KBM-7 (cell line): ENCODE measurements at places on chromosomes 3 and 15.
A peak's percentile ranks its signal among the peaks of the same experiment; 100 is the strongest.

DNA sequence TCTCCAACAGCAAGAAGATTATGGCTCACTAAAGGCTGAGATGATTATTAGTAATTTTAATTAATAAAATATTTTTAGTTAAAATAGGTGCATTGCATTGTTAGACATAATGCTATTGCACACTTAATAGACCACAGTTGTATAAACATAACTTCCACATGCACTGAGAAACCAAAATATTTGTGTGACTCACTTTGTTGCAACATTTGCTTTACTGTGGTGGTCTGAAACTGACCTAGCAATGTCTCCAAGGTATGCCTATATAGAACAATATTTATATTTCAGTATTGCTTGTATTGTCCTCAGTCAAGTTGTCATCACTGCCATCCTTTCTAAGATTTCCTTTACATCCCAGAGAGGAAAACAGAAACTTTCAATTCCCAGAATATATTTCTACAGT is 1215.2 kb downstream of the SI start:
- DNase-seq, result no peak

DNA sequence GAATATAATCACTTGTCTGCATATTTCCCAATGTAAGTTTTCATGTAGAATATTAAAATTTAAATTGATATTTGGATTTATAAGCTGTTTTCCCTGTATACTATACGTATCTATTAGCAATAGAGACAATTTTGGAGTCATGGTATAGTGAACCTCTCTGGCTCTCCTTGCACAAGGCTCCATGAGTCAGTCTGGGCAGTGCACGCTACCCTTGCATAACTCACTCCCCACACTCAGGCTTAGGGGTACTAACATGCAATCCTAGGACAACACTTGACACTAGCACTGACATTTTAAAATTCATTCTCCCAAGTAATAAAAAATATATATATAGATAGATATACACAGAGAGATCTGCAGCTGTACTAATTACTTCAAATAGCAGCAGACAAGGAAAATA is 39.2 kb downstream of the SLC24A1 start:
- no peak for DNase-seq

DNA sequence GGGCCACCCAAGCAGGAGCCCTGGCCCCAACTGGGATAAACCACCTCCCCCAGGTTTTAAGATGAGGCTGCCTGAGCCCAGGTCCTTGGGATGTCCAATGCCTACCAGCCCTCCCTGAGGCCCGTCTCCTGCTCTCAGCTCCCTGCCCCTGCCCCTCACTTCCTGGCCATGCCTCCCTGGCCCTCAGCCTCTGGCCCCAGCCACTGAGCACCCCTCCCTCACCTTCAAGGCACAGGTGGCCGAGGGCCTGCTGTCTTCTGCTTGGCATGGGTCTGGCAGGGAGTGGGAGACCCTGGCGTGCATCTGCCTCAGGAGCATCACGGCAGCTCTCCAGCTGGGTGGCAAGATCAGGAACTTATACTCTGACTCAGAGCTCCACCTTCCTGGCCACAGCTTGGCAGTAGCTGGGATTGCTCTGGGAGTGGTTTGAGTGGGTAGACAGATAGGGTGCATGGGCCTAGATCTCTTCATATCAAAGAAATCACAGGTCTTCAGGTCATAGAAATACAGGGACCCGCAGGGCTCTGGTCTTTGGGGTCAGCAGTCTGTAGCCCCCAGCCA is at the start of gene PLA2G4E:
PLA2G4E (minus strand) TSS at position 330 of the 561 bp plus-strand sequence; CDS start at position 318, 12 bp downstream.
- DNase-seq, result no peak

- DNase-seq, result peak; percentile 94
Measured at GRCh38 chr3:66038726-66039589, at the start of gene MAGI1. TSS of gene MAGI1 (minus strand) at chr3:66038918. CDS start at chr3:66038308, 610 bp downstream.

GRCh38 chr3:31530039-31530959 is 2.4 kb upstream of the STT3B start:
- no peak for DNase-seq

- DNase-seq, result no peak
Measured at GRCh38 chr3:161349529-161350312, 21.6 kb downstream of the SPTSSB start.

- DNase-seq, result no peak
Measured at GRCh38 chr3:105730801-105731354, 137.9 kb downstream of the CBLB start.

GRCh38 chr3:69671082-69671952 is 67.9 kb upstream of the MITF start:
- peak; percentile 73 for DNase-seq

GRCh38 chr15:52334491-52335160 is 39.0 kb upstream of the MYO5C start:
- DNase-seq, result no peak

- DNase-seq, result no peak
Measured at GRCh38 chr3:47895241-47895640, 92.3 kb downstream of the DHX30 start.

DNA sequence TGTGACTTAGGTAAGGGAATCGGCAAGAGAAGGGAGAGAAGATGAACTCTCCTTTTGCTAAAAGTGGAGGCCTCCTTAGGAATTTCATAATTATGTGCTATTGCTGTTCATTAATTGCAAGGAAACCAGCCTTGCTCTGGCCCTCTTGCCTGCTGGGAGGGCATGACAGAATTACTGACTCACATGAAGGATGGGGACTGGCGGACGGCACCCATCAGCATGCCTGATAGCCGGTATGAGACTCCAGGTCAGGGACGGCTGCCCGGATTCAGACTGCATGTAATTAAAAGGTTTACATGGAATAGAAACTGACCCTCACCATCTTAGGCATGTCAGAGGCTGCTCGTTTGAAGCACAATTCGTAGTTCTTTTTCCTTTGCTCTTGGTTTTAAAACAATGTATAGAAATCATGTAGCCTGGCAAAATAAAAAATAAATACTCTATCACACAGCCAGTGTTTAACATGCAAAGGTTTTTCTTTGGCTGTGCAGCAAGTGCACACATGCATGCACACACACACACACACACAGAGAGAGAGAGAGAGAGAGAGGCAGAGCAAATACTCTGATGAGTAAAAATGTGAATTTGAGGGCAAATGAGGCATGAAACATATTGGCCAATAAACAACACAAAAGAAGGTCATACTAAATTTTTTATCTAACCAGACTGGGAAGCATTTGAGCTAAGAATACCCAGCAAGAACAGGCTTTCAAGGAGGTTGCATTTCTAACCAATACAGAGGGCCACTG is 82.7 kb downstream of the FOXB1 start:
- DNase-seq, result no peak

GRCh38 chr15:74828835-74829234 is 2.4 kb downstream of the CPLX3 start:
- DNase-seq, result no peak

DNA sequence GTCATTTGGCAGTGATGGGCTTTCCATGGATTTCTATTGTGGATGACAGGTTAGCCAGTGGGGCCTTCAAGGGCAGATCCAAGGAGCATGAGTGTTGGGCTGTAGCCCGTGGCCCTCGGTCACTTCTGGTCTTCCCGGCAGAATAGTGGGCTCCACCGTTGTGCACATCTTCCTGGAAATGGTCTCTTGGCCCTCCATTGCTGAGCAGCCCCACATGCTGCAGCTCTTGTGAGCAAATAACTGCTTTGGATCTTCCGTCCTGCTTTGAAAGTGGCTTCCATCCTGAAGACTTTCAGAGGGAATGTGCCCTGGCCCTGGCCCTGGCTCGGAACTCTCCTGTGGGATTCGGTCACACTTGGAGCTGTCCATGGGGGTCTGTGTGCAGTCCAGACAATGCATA is 102.8 kb downstream of the SNRPN start:
- DNase-seq, result no peak

GRCh38 chr15:89379818-89380217 is 45.2 kb upstream of the POLG start:
- DNase-seq, result no peak

GRCh38 chr3:132416161-132416560 is 1.1 kb upstream of the DNAJC13 start:
- DNase-seq, result no peak

GRCh38 chr3:42247576-42248027 is 18.4 kb downstream of the CCK start:
- DNase-seq, result peak; percentile 72

- no peak for DNase-seq
Measured at GRCh38 chr3:124439603-124440002, 290.6 kb upstream of the UMPS start.

- no peak for DNase-seq
Measured at GRCh38 chr15:85795337-85796305, 896 bp upstream of the KLHL25 start.

DNA sequence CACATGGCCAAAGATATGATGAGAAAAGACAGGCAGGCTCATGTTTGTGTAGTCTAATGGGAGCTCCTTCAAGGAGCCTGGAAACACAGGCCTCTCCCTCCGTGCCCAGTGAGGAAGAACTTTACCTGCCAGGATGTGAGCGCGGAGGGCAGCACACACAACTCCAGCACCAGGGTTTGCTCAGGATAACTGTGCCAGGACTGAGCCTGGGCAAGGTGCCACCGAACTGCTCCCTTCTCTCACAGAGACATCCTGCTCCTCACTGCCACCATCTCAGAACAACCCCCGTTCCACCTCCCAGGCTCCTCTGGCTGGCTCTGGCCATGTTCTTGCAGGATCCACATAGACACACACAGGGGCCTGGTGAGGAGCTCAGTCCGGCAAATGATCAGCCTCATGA is 87.4 kb downstream of the NUP210 start:
- DNase-seq, result no peak

- DNase-seq, result peak; percentile 69
Measured at GRCh38 chr3:30655187-30655812, 48.9 kb downstream of the TGFBR2 start.

DNA sequence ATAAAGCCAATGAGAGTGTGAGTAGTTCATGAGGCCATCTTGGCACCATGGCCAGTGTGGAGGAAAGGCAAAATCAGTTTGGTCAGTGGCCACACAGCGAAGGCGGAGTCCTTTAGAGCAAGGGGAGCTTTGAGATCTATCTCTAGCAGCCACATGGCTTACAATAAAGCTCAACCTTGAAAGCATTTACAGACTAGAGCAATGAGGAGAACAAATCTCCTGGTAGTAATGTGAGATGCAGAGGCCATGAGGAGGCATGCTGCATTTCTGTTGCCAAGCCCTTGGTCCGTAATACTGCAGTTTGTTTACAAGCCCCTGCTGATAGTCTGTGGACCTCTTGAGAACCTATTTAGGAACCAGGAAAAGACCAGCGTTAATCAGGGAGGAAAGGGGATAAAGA is 381.5 kb upstream of the C2CD4B start:
- DNase-seq, result no peak

- peak; percentile 36 for DNase-seq
Measured at GRCh38 chr3:192919901-192920300, 2.2 kb upstream of the MB21D2 start.

GRCh38 chr3:79947469-79947868 is 179.7 kb upstream of the ROBO1 start:
- no peak for DNase-seq

DNA sequence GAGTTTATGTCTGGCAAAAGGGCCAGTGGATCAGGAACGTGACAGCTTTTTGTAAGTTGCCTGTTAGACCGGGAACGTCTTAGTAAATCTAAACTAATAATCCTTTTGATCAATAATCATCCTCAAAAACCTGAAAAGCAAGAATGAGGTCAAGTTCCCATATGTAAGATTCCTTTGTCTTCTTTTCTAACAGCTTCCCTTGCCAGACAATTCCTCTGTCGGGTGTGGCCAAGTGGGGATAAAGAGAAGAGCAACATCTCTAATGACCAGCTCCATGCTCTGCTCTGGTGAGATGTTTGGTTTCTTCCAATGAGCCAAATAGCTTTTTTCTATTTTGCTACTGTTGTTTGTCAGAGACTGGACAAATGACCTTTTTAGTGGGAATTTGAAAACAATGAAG is 19.8 kb downstream of the FANCD2OS start:
- DNase-seq, result no peak

GRCh38 chr3:179363332-179363731 is 15.8 kb downstream of the MFN1 start:
- no peak for DNase-seq

- DNase-seq, result no peak
Measured at GRCh38 chr15:69885173-69885955, 212.4 kb downstream of the TLE3 start.

- DNase-seq, result no peak
Measured at GRCh38 chr3:176431038-176431418, 766.3 kb downstream of the TBL1XR1 start.

- no peak for DNase-seq
Measured at GRCh38 chr15:31347067-31347975, 20.7 kb downstream of the KLF13 start.

DNA sequence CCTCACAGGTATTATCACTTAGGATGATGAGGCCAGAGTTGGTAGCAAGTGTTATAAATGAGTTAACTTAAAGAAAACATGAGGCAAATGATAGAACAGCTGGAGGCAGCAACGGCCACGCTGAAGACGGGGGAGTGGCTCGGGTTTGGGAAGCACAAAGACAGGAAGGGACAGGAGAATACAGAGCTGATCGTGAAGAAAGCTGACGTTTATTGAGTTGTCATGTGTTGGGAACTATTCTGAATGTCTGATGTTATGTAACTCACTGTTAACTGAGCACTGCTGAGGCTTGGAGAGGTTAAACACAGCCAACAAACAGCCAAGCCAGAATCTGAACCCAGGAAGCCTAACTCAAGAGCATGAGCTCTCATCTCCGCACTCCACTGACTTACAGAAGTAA is 42.3 kb downstream of the FGD5 start:
- DNase-seq, result no peak

DNA sequence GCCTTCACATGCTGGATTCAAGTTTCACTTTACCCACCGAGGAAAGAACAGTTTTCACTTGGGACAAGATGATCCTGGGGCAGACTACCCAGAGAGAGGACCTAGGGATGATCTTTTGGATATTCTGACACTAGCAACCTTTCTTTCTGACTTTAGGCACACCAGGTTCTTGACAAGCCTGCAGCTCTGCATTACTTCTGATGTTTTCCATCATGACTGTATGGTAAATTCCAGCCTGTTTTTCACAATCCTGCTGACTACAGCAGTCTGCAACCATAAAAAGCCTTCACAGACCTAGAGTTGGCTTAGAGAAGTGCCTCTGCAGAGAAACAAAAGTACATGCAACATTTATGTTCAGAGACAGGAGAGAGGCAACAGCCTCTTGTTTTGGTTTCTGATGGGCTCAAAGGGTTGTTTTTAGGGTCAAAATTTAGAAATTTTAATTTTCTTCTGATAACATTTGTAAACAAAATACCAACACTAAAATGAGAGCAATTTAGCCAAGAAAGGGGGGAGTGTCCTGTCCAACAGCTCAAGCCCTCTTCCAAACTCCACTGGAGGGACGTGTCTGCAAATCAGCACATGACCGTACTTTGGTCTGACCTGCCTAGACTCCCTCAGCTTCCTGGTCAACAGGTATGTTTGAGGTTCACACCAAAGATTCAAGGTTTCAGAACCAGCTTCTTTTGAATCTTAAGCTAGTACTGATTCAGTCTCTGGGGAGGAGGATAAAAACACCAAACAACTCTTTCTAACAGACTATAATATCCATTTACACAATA is 799 bp downstream of the ABI3BP start:
- DNase-seq, result no peak

- no peak for DNase-seq
Measured at GRCh38 chr3:184352897-184353545, 8.4 kb downstream of the CLCN2 start.

GRCh38 chr3:124158168-124158881 is 166.4 kb upstream of the ROPN1 start:
- no peak for DNase-seq
